Naive thymus-derived CD4-positive, alpha-beta T cell (primary cell): ENCODE measurements at places on chromosomes 7 and 10. TPM values are rescaled to one million over a fixed set of nuclear protein-coding genes. Genes with fewer than 3 reads are reported as not detected.

DNA sequence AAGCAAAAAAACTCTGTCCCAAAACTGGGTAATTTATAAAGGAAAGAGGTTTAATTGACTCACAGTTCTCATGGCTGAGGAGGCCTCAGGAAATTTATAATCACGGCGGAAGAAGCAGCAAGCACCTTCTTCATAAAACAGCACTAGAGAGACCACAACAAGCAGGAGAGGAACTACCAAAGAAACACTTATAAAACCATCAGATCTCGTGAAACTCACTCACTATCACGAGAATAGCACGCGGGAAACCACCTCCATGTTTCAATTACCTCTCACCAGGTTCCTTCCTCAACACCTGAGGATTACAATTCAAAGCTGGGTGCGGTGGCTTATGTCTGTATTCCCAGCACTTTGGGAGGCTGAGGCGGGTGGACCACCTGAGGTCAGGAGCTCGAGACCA is 48.5 kb downstream of the PDIA4 start:
- H3K27ac ChIP-seq, result peak overlapping the region; percentile 55
- peak; percentile 67 for DNase-seq
- H3K36me3 ChIP-seq, result no peaks in the 10 kb centered on the region
- no peak overlapping the region for H3K4me3 ChIP-seq
- no peaks in the 10 kb centered on the region for H3K27me3 ChIP-seq

DNA sequence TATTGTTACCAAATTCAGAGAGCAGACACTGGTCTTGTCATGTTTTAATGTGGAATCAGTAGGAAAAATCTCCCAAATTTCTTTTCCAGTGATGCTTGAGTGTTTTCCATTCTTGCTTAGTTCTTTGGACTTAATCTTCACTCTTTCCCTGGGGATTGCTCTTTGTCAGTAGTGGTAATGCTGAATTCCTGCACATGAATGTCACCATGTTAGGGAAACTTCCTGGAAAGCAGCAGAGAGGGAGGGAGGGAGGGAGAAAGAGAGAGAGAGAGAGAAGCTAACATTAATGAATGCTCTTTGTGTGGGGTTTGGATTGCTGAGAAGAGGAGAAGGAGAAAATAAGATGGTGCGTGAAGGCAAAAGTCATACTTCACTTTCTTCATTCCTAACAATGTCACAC is 295.3 kb upstream of the COBL start:
- H3K27ac ChIP-seq, result no peak overlapping the region
- H3K4me1 ChIP-seq, result no peaks in the 10 kb centered on the region
- no peaks in the 10 kb centered on the region for H3K36me3 ChIP-seq
- no peaks in the 10 kb centered on the region for H3K27me3 ChIP-seq

- peaks cover 13% of the 10 kb centered on the region for H3K36me3 ChIP-seq
- H3K27ac ChIP-seq, result no peak overlapping the region
- DNase-seq, result no peak
- H3K4me1 ChIP-seq, result no peaks in the 10 kb centered on the region
- no peaks in the 10 kb centered on the region for H3K27me3 ChIP-seq
- H3K4me3 ChIP-seq, result no peak overlapping the region
These were observed 7.5 kb upstream of the CH25H start for GRCh38 chr10:89214566-89215165.

- DNase-seq, result no peak
- H3K4me1 ChIP-seq, result no peaks in the 10 kb centered on the region
- no peak overlapping the region for H3K27ac ChIP-seq
- no peaks in the 10 kb centered on the region for H3K36me3 ChIP-seq
These were observed 26.6 kb downstream of the FGF8 start for GRCh38 chr10:101749047-101750016.

- H3K36me3 ChIP-seq, result no peaks in the 10 kb centered on the region
- peak; percentile 50 for DNase-seq
- H3K27ac ChIP-seq, result peak within 1 kb of the TSS; percentile 81
- peak within 1 kb of the TSS; percentile 81 for H3K4me3 ChIP-seq
- H3K27me3 ChIP-seq, result no peaks in the 10 kb centered on the region
- peaks cover 5% of the 10 kb centered on the region for H3K4me1 ChIP-seq
These were observed at the start of gene HSPB1 for GRCh38 chr7:76302347-76303201. HSPB1 (plus strand) TSS chr7:76302673; CDS start chr7:76302713, 40 bp downstream.

The VDAC2 gene
- 193 TPM for polyA plus RNA-seq
